NCI-H82 (cell line): ENCODE measurements at places on chromosomes 1 and 21.

DNA sequence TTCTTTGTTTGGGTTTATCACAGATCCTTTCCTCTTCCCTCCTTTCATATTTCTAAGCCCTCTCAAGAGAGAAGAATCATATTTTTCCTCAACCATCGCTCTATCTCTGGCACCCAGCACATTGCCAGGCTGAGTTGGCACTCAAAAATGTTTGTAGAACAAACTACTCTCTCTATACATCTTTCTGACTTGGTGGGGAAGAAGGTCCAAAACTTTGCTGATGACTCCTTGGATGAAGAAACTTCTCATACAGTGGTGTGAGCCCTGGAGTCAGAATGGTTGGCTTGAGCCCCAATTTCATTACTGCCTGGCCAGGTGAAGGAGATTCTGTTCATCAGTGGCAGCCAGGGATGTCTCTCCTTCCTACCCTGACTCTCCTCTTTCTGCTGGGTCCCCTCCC, 11.9 kb downstream of the ALX3 start:
- no peak for DNase-seq

GRCh38 chr1:17933501-17933900, 174.1 kb upstream of the IGSF21 start:
- peak; percentile 26 for DNase-seq

DNA sequence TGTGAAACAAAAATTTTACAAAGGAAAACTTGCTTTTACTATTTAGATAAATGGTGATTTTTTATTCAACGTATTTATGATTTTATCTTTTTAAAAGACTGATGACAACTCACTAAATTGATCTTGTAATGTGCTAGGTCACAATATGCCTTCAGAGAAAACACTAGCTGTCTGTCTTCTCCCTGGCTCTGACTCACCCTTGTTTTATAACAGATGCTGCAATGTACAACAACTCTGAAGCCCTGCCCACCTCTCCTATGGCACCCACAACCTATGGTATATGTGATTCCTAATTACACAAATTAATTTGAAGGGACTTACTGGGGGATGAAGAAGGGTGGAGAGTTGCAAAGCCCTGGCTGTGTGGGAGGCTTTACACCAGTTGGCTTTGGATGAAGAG, 24.7 kb upstream of the HSD17B7 start:
- no peak for DNase-seq

- DNase-seq: no peak
Observed at GRCh38 chr1:17932164-17932563, 175.4 kb upstream of the IGSF21 start.

DNA sequence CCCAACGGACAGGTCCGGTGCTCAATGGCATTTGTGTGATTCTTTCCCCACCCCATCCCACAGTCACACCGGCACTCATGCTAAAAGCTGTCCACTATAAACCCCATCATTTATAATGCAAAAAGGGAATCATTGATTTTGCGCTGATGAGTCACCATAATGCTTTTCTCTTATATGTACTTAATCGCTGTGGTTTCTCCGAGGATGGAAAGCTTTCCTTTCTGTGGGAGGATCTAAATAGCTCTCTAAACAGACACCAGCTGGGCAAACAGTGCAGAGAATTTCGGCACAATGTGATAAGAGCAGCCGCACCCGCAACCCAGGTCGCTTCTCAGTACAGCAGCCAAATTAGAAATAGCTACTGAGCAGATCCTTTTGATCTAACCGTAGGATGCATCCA, 85.6 kb downstream of the SETD4 start:
- DNase-seq: no peak

- no peak for DNase-seq
Observed at GRCh38 chr1:198122693-198123092, 34.1 kb upstream of the NEK7 start.

GRCh38 chr1:225999912-226000337, 782 bp upstream of the SDE2 start:
- no peak for DNase-seq

DNA sequence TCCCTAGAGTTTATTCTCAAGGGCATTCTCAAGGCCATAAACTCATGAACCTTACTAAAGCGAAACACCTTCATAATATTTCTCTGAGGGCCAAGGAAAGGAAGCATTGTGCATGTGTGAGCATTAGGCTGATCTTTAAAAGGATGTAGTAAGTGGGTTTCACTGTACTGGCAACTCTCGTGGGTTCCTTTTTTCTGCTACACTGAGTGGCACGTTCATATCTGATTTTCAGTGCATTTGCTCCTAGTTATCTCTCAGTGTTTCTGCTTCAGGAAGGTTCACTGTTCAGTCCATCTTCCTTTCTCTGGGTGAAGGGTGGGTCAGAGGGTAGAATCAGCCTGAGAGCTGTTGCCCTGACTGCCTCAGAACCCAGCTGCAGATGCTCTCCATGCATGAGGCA, 192.8 kb upstream of the ADGRL2 start:
- DNase-seq: no peak

DNA sequence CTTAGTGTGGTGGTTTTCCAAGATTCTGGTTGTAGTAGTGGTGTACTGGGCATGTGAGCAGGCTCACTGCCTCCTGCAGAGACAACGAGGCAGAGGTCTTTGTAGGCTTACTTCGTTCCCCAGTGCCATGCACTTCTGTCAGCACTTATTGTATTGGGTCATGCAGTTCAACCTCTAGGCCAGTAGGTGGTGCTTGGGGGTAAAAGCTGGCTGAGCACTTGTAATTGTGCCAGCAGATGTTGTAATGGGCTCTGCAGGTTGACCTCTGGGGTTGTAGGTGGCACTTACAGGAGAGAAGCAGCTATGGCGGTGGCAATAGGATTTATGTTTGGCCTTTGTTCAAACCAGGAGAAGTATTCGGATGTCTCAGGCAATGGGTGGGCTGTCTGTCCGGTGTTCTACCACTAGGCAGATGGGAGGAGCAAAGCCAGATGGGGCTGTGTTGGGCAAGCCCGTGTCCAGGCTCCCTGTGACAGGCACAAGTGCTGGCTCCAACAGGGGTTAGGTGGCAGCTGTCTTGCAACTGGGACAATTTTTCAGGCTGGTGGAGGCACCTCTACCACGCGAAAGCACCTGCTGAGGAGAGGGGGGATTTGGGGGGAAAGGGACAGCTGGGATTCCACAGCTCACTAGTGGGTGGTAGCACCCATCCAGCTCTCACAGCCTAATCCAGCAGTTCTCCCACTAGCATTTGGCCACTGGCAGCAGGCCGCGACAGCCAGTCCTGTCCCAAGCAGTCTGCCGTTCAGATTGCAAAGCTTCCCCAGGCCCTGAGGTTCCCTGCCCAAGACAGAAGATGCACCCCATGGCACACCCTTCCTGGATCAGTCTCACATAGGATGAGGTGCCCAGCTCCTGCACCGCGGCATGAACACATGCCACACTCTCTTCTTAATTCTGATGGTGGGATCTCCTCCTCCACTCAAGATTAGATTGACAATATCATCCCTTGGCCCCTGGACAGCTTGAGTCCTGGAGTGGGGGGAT, 274.5 kb downstream of the CTH start:
- DNase-seq: peak; percentile 82

- DNase-seq: no peak
Observed at GRCh38 chr1:199877526-199878384, 149.8 kb upstream of the NR5A2 start.
